SJSA1 (cell line): ENCODE measurements at places on chromosomes 16 and 17.

- no peaks in the 10 kb centered on the region for H3K4me1 ChIP-seq
- H3K36me3 ChIP-seq, result no peaks in the 10 kb centered on the region
- no peak for DNase-seq
- H3K4me3 ChIP-seq, result no peak overlapping the region
These were observed 7.8 kb downstream of the ODAD4 start for GRCh38 chr17:41937970-41938954.

DNA sequence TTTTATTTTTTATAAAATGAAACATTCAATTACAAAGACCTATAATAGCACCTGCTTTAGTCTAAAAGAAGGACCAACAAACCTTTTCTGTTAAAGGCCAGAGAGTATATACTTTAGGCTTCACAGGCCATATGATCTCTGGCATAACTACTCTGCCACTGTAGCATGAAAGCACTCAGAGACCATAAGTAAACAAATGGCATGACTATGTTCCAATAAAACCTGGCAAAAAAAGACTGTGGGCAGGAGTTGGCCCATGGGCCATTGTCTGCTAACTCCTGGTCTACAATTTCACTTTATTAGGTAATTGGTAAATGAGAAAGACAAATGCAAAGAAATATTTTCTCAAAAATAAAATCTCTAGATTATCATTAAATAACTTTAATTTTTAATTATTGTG is 14.9 kb downstream of the CEP112 start:
- H3K4me1 ChIP-seq, result no peaks in the 10 kb centered on the region
- no peak for DNase-seq
- H3K36me3 ChIP-seq, result peaks cover 36% of the 10 kb centered on the region
- no peak overlapping the region for H3K4me3 ChIP-seq

GRCh38 chr17:63609816-63610573 is 9.3 kb downstream of the TACO1 start:
- peaks cover 40% of the 10 kb centered on the region for H3K36me3 ChIP-seq
- no peak overlapping the region for H3K4me3 ChIP-seq
- no peak for DNase-seq
- H3K27me3 ChIP-seq, result no peaks in the 10 kb centered on the region
- no peak overlapping the region for H3K27ac ChIP-seq

DNA sequence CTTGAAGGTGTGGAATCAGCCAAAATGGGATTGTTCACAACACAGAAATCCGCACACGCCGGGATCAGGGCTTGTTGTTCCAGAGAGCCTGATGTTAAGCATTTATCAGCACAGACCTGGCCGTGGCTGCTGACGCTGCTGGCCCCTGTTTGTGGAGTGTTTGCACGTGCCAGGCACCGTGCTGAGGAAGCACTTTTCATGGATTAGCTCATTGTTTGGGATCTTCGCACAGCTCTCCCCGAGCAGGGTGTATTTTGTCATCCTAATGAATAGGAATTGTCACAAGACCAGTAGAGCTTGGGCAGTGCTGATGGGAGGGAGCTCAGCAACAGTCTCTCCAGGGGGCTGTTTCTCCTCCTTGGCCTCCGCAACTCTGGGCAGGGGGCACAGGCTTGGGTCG is 160.4 kb upstream of the PLCG2 start:
- H3K27me3 ChIP-seq, result no peaks in the 10 kb centered on the region
- H3K36me3 ChIP-seq, result peaks cover 7% of the 10 kb centered on the region
- DNase-seq, result no peak
- no peak overlapping the region for H3K4me3 ChIP-seq
- H3K4me1 ChIP-seq, result peaks cover 4% of the 10 kb centered on the region

DNA sequence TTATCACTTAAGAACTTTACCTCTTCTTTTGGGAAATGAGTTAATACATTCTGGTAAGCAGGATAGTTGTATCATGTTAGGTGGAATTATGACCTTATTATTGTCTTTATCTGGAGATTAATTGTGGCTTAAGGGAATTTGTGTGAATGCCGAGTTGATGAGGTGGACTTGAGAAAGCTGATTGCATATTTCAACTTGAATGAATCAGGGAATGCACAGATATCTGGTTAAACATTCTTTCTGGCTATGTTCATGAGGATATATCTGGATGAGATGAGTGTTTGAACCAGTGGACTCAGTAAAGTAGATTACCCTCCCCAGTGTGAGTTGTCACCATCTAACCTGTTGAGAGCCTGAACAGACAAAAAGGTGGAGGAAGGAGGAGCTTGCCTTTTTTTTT is 326.1 kb upstream of the GOT2 start:
- H3K4me1 ChIP-seq, result no peaks in the 10 kb centered on the region
- no peaks in the 10 kb centered on the region for H3K36me3 ChIP-seq
- no peak overlapping the region for H3K4me3 ChIP-seq
- H3K27me3 ChIP-seq, result no peaks in the 10 kb centered on the region
- DNase-seq, result no peak
- H3K27ac ChIP-seq, result no peak overlapping the region

DNA sequence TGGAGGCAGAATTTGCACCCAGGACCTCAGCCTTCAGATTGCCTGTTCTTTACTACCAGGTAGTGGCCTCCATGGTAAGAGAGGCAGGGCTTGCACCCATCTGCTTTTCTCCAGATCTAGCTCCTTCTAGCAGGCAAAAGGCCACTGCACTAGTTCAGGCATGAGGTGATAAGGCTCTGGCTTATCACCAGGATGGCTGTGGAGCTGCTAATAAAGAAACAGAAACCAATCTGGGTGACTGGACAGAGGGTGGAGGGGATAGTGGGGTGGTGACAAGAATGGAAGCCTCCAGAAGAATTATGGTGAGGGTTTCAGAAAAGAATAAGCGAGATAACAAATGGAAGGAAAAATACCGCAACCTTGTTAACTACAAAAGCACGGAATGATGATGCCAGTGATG is 15.5 kb upstream of the SUPT4H1 start:
- DNase-seq, result no peak
- no peak overlapping the region for H3K27ac ChIP-seq
- H3K36me3 ChIP-seq, result no peaks in the 10 kb centered on the region
- H3K4me1 ChIP-seq, result no peaks in the 10 kb centered on the region
